ENCODE measurements at places on chromosomes 3 and 15.

DNA sequence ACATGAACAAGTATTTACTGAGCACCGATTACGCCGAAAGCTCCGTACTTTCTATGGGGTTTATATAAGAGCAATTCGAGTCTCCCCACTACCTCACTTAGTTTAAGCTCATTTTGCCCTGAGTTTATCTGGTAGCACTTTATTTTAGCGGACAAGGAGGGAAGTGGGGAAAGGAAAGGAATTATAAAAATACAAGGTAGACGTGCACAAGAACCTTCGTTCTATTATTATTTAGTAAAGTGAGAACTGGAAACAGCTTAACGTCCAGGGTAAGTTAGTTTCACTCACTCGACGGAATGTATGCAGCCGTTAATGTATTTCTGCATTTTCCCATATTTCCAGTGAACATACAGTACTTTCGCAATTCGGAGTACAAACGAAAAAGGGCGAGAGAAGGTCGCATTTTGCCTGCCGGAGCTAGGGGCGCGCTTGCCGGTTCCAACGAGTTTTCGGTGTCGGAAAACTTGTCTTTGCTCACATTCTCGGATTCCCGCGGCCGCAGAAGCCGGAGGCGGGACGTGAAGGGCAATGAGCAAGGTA lies 1.2 kb upstream of the STT3B start:
- DNase-seq = no peak

- DNase-seq = no peak
These were observed 53.1 kb downstream of the MESD start for GRCh38 chr15:80936288-80937078.

DNA sequence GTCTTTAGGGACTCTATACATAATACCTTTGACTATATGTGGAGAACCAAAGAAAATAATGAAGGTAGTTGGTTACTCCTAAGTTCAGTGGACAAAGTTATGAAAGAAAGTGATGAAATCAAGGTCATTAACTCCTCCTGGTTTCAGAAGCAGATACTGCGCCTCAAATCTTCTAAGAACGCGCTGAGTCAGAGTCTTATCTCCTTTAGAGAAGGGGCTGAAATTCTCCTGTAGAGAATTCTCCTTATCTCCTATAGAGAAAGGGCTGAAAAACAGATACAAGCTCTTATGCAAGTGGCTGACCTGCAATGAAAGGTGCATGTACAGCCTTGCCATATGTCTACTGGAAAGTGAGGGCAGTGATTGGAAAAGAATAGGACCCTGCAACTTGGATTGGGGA lies 824.2 kb downstream of the NSUN3 start:
- no peak for DNase-seq

DNA sequence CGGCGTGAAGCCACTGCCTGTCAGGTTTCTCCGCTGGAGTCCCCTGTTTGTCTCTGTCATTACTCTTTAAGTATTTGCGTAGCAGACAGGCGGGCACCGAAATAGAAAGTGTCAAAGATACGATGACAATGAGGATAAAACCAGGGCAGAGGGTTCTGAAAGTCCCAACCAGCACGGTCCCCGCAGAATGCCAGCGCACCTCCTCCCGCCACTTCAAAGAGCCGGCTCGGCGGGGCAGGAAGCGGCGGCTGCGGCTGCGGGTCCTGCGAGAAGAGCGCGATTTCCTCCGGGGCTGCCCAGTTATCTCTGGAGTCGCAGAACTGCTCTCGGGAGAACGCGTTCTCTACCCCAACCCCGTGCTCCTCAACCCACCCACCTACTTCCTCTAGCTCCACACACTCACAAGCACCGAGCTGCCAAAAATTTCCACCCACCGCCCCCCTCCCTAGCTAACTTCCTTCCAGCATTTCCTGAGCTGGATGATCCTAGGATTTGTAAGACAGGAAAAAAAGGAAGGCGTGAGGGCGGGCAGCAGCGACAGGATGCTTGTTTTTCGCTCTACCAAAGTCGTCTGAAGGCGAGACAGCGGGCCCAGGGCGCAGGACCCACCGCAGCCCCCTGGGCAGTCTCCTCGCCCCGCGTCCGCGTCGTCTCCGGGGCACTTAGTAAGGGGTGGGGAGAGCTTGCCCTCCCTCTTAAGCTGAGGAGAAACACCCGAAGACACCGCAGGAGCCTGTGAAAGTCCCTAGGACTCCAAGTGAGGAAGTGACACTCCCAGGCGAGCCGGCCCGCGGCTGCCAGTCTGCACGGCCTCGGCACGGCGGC lies at the start of gene ARHGAP31:
Gene ARHGAP31 (plus strand): TSS at position 513 of the 825 bp plus-strand sequence. CDS start 522 bp downstream, outside the sequence.
- peak; percentile 81 for DNase-seq

DNA sequence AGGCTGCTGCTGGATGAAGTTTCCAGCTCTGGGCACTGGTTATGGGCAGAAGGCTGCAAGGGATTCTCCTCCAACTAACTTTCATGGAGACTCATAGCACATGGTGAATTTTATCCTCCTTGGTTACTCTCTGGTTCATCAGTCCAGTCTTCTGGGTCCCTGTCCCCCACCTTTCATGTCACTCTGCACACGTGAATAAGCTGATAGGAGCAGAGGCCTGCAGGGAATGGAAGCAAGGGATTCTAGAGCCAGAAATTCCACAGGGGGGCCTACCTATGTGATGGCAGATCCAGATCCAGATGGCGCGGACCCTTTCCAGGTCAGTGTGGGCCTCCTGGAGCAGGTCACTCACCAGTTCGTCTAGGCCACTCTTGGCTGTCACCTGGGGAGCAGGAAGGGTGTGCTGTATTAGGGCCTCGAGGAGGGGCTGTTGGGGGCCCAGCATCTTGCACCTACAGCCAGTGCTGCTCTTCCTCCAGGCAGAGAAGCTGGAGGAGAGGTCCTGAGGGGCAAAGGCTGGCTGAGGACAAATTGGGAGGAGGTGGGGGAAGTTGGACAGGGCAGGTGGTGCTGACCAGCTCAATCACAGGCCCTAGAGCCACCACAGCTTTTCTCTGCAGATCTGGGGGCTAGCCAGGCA lies 30.2 kb downstream of the KY start:
- no peak for DNase-seq

DNA sequence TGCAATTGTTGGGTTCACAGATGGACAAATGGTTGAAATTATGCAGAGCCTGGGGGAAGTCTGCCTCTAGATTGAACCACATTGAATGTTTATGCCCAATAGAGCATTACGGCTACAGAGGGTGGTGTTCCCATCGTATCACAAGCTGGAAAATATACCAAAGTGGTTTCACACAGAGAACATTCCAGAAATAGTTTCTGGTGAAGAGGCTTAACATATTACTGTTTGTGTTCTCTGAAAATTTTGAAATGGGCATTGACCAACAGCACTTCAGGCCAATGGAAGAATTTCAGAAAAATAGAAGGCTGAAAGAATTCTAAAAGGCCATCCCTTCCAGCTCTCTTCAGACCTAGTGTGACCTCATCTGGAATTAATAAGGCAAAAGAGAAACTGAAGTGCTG lies 203.9 kb downstream of the NEK10 start:
- DNase-seq = peak; percentile 95

GRCh38 chr3:113952921-113953320 lies 5.1 kb downstream of the ZDHHC23 start:
- peak; percentile 32 for DNase-seq

DNA sequence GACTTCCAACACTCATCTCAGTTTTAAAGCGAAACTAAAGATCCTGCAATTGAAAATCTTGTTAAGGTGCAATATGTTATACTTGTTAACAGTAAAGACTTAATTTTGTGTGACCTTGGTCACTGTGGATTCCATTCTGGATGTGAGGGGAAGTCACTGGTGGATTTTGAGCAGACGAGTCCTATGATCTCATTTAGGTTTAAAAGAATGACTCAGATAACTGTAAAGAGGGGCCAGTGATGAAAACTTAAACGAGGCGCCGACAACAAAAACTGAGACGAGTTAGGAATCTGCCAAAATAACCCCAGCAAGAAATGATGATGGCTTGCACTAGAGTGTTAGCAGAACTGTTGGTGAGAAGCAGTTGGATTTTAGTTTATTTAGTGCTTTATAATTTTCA lies 56.5 kb downstream of the LRRC28 start:
- peak; percentile 22 for DNase-seq

DNA sequence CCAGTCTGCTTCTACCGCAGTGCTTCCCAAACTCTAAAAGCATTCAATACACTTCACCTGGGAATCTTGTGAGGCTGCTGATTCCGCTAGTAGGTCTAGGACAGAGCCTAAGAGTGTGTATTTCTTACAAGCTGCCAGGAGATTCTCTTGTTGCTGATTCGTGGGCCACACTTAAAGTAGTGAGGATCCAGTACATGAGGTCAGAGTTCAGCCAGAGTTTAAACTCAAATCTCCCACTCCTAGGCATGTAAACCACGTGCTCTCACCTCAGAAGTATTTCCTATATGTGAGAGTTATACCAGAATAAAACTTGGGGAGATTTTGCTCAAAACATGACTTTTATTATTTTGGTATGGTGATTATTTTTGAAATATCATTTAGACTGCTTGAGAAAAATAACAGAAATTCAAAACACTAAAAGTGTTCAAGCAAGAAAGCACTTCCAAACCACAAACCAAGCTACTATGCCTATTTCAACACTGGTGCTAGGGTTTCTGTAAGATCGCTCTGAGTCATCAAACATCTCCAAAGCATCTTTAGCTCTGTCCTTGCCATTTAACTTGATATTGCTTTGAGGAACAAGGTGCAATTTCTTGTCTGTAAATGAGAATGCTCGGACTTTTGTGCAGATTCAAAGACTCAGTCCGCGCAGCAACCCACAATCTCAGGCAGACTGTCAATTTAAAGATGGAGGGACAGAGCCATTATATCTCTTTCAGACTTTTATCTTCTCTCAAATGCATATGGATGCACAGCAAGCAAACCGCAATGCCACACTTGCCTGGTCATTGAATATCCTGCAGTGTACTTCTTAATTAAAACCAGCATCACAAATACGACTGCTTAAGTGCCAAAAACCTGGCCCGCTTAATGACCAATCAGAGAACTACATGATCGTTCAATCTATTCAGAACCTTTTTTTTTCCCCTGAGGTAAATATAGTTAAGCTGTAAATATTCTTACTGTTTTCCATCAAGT lies 59.8 kb downstream of the AGTR1 start:
- peak; percentile 86 for DNase-seq

DNA sequence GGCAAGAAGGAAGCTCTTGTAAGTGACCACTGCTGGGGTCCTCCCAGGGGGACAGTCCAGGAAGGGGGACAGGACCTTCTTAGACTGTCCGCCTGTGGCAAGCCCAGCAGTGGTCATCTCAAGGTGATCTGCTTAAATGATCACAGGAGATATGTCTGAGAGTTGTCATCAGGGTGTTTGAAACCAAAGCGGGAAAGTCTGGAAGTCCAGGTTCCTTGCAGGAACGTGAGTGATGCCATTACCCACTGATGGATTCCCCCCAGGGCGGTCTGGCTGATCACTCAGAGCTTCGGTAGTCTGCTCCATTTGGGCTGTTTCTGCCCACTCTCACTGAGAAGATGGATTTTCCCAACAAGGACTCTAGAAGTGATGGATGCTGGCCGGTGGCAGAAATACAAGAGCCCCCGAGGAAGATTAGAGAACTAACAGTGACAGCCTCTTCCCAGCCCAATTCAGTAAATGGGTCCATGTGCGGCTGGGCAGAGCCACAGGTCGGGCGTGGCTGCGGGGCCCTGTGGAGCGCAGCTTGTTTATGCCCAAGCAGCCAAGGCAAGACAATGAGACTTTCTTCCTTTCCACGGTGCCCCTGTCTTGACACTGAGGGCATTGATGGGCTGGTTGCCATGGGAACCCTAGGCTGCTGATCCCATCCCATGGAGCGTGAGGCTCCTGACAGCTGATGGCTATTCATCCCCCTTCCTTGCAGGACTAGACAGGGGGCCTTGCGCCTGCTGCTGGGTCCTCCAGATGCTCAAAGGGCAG lies 9.5 kb downstream of the PCSK6 start:
- no peak for DNase-seq

DNA sequence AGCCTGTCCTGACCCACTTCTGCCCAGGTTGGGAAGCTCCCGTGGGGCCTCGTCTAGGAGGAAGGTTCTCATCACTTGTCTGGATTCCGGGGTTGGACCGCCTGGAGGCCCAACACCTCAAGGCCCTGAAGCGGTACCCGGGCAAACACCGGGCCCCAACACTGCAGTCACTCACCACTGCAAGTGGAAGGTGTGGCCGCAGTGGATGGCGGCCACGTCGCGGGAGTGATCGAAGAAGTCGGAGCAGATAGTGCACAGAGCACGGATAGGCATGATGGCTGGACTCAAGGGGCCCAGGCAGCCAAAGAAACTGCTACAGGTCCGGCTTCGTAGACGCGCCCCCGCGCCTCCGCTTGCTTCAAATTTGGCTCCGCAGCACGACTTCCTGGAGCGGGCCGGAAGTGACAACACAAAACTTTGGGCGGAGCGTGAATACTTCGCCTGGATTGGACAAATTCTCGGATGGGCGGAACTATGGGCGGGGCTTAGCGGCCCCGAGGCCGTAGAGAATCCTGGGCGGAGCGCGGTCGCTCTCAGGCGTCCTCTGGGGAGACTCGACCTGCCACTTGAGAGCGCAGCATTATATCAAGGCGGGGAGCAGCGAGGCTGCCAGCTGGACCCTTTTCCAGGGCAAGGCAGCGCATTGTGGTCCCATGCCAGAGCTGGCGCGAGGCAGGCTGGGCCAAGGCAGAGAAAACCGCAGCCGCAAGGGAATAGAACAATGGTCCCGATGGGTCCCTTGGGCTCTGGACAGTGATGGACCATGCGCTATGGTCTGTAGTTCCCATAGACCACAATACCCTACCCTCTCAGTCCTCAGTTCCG lies at the start of gene TRAIP:
Gene TRAIP (minus strand): TSS at position 384 of the 825 bp plus-strand sequence. CDS start 111 bp downstream, at position 273.
- DNase-seq = peak; percentile 92

- no peak for DNase-seq
These were observed 8.1 kb downstream of the GALNT15 start for GRCh38 chr3:16182612-16183011.

DNA sequence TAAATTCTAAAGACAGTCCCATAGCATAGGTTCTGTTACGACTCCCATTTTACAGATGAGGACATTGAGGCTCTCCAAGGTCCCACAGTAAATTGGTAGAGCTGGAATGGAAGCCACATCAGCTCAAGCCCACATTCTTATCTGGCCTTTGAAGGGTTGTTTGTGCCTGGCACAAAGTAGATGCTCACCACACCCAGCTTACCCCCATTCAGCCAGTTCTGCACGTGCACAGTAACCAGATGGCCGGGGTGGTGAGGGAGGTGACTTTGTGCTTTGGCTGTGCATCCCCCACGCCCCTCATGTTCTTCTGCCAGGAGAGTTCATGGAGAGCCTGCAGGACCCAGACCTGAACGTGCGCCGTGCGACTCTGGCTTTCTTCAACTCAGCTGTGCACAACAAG lies 16.2 kb downstream of the RPL32 start:
- no peak for DNase-seq

GRCh38 chr3:81279481-81280379 lies 481.7 kb downstream of the GBE1 start:
- peak; percentile 14 for DNase-seq

DNA sequence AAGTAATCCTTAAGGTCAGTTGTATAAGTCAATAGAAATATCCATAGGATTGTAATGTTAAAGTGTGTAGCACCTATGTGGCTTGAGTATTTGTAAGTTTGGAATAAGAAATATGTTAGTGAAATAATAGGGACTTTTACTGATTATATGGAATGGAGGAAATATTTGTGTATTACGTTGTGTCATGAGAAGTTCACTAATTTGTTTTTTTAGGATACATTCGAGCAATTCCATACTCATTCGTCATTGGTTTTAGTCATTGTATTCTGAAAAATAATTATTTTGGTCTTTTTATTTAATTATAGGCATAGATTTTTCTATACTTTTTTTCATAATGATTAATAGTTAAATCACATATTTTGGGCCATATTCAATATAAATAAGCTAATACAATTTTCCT lies 21.0 kb downstream of the MBNL1 start:
- DNase-seq = peak; percentile 31

Data from fibroblast of skin of scalp (primary cell).